ENCODE measurements at places on chromosomes 6 and 20.

DNA sequence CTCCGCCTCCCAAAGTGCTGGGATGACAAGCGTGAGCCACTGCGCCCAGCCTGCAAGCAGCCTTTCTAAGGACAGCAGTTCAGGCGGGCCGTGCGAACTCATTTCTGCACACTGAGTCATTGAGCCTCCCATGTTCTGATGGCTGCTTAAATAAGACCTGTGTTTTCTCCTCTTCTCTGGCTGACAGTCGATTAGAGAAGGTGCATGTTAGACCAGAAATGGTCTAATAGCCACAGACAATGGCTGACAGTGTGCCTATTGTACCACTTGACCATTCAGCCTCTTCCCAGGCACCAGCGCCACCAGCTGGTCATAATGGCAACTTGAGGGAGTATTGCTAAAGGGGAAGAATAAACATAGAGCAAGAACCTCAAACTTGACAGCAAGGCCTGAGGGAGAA is 6.2 kb downstream of the CST11 start:
- peak; percentile 26 for DNase-seq

GRCh38 chr6:3210024-3210610 is 17.3 kb downstream of the TUBB2B start:
- DNase-seq: no peak

GRCh38 chr6:29702519-29703103 is 20.6 kb upstream of the HLA-F start:
- peak; percentile 29 for DNase-seq

DNA sequence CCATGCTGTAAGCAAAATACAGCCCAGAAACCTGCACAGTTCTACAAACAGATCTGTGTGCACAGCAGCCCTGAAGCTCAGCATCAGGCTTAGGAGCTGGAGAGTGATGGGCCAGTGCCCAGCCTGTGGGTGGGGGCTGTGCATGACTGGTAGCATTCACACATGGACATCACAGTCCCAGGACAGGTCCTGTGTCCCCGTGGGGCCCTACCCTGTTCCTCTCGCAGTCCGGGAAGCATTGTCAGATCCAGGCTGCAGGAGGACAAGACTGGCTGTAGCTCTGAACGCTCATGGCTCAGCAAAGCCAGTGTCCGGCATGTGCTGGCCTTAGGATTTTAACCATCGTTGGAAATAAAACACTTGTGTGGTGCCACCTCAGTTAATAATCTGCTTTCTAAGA is 234.1 kb downstream of the CDH4 start:
- no peak for DNase-seq

GRCh38 chr6:91538622-91539021 is 951.8 kb upstream of the MAP3K7 start:
- DNase-seq: no peak

DNA sequence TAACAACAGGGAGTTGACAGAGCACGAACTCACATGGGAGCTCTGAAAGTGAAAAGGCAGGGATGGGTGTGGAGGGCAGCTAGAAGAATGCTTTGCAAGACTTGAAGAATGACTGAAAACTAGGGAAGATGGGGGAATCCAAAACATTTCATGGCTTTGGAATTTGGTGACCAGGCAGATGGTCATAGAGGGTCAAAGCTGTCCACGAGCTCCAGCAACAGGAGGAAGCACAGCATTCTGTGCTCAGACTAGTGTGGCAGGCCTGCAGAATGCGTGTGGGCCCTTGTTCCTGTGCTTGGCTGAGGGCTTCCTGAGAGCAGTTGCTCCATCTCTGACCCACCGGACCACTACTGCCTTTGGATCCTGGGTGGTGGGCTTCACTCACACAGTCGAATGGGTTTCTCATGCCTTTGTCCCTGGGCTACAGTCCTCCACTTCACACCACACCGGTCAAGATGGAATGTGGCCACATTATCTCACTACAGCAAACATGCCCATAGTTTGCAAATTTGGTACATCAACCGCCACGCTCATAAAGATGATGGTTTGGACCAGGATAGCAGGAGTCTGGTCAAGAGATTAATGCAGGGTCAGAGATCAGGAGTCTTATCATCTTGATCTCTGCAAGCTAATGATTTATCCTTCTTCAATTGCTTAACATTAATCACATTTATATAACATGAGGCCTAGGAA is 100.7 kb downstream of the SGK1 start:
- DNase-seq: peak; percentile 12

GRCh38 chr6:49549691-49550491 is 577 bp upstream of the C6orf141 start:
- DNase-seq: no peak

DNA sequence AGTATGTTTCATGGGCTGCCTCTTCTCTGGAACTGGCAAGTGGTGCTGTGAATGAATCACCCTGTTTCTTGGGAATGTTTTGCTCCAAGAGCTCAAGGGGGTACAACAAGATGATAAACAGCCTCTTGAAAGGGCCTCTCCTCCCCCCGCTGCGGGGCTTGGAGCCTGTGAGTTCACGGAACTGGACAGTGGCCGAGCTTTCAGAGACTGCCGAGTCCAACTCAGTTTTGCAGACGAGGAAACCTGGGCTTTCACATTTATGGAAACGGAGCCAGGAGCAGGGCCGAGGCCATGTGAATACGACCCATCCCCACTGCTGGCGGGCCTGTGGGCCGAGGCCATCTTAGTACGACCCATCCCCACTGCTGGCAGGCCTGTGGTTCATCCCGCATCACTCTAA is 18.2 kb upstream of the SRC start:
- DNase-seq: peak; percentile 1

- DNase-seq: no peak
Observed at GRCh38 chr6:80339421-80339820, 232.9 kb downstream of the BCKDHB start.

DNA sequence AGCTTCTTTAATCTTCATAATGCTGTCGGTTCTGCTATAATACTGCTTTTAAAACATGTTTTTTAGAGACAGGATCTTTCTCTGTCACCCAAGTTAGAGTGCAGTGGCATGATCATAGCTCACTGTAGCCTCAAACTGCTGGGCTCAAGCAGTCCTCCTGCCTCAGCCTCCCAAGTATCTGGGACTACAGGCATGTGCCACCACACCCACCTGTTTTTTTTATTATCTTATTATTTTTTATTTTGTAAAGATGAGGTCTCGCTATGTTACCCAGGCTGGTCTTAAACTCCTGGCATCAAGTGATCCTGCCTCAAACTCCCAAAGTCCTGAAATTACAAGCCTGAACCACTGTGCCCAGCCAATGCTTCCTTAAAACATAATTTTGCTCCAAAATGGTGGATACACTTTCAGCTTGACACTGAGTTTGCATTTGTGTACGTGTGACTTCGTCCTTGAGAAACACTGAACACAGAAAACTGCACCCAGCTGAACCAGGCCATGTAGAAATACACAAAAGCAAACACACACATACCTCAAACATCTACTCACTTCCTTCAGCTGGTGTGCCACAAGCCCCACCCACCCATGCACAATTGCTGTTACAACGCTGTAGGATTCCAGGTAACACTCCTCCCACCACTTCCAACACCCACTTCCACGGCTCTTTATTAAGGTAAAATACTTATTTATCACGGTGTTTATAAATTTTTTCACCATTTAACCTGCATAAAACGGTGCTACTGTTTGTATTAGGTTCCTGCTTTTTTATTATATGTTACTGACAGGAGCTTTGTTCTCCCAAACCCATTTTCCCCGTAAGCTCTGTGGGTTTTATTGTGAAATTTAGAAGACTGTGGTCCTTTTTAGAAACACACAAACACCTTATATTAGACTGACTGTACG is 109.1 kb downstream of the TSHZ2 start:
- no peak for DNase-seq

DNA sequence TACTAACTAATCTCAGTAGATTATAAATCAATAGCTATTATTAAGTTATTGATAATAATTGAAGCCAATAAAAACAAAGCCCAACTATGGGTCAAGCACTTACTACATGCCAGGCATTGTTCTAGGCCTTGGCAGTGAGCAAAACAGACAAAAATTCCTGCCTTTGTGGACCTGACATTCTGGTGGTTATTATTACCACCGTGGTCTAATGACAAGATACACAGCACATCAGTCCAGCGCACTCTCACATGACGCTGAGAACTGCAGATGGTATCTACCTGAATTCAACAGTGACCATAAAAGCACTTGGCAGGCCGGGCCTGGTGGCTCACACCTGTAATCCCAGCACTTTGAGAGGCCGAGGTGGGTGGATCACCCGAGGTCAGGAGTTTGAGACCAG is 121.4 kb downstream of the ZMYND8 start:
- DNase-seq: no peak

DNA sequence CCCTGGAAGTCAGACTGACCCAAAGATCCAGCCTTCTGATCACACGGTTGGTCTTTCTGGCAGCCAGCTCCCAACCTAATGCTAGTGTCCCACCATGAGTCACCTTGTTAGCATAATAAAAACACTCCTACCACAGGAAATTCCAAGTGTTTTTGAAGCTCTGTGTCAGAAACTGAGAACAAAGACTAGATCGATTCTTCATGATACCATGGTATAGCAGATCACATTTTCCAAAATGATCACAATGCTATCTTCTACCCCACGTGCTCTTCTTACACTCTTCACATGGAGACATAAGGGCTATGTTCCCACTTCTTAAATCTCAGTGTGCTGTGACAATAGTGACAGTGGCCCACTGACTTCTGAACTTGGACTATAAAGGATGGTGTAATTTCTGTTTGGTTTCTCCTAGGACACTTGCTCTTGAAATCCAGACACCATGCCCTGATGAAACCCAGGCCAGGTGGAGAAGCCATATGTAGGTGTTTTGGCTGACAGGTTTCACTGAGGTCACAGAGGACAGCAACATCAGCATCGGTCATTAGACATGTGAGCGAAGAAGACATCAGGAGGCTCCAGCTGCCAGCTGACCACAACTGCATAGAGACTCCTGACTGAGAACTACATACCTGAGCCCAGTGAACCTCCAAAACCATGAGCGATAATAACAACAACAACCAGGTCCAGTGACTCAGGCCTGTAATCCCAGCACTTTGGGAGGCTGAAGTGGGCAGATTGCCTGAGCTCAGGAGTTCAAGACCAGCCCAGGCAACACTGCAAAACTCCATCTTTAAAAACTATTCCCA is 57.5 kb downstream of the MKKS start:
- DNase-seq: no peak

- no peak for DNase-seq
Observed at GRCh38 chr6:24990944-24991809, 55.4 kb upstream of the RIPOR2 start.

DNA sequence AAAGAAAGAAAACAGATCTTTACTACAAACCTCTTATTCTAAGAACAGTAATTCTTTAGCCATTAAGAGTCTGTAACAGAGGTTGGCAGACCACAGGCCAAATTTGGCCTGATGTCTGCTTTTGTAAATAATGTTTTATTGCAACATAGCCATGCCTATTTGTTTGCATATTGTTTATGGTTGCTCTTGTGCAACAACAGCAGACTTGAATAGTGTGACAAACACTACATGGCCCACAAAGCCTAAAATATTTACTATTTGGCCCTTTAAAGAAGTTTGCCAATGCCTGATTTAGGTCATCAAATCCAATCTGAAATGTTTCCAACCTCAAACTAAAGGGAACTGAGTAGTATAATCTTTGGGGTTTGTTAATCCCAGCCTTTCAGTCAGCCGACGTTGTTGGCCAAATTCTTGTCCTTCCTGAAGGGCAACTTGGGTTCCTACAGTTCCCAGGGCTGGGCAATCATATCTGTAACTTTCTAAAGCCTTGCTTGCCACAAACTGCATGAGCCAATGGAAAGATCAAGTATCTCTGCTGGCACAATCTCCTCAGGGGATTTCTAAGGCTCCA is 33.9 kb upstream of the TBC1D20 start:
- DNase-seq: no peak

GRCh38 chr6:33967966-33968724 is 164.3 kb upstream of the MLN start:
- peak; percentile 27 for DNase-seq

DNA sequence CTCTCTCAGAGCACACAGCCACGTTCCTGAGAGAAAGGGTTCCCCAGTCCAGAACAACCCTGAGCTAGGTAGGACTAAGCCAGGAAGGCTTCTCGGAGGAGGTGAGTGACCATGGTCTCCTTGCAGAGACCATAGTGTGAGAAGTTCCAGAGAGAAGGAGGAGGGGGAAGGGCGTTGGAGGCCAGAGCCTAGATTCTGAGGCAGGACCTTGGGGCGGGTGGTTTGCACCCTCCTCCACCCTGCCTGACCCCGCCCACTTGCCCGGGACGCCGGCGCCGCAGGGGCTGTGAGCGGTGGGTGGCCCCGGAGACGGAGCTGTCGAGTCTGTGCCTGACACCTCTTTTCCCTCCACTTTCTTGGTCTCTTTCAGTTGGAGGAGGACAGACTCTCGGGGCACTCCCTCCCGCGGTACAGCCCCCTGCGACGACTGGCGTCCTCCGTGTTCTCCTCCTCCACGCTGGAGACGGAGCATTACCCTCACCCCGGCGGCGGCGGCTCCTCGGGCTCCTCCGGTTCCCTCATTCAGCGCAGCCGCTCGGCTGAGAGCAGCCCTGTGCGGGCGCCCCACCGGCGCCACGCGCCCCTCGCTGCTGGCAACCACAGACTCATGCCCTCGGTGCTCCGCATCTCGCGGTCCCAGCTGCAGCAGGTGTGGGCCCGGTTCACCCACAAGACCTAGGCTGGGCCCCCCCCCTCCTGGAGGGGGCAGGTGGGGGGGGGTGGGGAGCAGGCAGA is 26.2 kb downstream of the TTBK1 start:
- DNase-seq: peak; percentile 85

GRCh38 chr20:50510706-50511542 is 741 bp downstream of the PTPN1 start:
- DNase-seq: peak; percentile 59

DNA sequence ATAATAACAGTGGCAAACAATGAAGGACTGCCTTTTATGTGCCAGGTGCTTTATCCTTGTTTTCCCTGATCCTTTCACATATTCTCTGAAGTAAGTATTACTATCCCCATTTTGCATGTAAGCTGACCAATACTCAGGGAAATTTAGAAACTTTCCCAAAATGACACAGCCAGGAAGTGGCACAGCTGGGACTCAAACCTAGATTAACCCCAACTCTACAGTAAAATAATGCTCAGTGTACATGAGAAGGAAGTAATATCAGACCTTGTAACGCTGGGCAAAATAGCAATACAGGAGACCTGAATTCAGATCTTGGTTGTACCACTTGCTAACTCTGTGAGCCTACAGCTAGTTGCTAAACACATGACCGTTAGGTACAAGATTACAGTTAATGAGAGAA is 26.8 kb upstream of the NRSN1 start:
- no peak for DNase-seq

GRCh38 chr20:44415833-44416715 is 59.6 kb upstream of the TTPAL start:
- DNase-seq: no peak

- no peak for DNase-seq
Observed at GRCh38 chr6:84979541-84979940, 215.1 kb upstream of the TBX18 start.

GRCh38 chr6:39224523-39225182 is 4.6 kb downstream of the KCNK5 start:
- peak; percentile 78 for DNase-seq

DNA sequence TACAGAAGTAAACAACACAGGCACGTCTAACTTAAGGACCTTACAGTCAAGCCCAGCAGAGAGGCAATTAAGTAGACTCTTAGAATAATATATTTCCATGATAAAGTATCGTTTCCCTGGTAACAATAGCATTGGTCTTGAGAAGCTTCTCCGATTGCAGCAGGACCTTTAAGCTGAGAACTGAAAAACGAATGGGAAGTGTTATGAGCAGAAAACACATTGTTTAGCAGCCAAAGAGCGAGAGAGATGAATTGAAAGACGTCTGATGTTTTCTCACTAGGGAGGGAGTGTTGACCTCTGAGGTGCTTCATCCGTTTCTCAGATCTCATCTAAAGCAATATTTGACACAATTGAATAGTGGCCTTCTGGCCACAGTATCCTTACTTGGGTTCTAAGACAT is 855 bp downstream of the BYSL start:
- no peak for DNase-seq
